ENCODE measurements at places on chromosomes 6 and 20.

DNA sequence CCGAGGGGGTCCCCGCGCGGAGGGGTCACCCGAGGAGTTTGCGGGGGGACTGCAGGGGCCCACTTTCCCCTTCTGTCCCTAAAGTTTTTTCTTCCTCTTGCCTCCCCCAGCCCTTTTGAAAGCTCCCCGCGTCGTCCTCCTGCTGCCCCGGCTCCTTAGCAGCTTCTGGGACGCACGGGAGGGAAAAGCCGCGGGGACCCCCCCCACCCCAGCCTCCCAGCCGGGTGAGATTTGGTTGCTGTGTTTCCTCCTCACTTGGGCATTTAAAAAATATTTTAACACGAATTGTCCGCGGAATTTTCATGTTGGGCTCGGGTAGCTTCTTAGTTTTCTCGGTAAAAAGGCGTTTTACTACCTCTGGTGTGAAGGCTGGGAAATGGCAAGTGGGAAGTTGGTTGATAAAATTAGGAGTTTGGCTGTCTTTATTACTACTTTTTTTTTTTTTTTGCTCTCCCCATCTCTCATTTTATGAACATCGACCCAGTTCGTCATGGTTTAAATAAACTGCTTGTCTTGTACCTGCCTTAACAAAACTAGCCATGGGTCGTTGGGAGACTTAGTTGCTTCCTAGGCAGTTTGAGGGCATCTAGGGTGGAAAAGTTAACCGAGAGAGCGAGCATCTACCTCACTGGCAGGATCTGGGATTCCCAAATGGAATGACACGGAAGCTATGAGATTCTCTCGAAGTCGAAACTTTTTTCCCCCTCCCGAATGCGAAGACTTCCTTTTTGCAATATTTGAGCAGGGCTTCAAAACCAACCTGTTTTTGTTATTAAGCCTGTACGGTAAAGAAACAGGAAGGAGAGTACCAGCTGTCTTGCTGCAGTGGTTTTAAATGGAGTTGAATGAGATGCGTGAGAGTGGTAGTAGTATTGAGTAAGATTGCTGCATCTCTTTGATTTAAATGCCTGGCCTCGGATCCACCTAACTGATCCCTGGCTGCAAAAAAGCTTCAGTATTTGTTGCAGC is 868 bp downstream of the NCOA3 start:
- DNase-seq = peak; percentile 35

DNA sequence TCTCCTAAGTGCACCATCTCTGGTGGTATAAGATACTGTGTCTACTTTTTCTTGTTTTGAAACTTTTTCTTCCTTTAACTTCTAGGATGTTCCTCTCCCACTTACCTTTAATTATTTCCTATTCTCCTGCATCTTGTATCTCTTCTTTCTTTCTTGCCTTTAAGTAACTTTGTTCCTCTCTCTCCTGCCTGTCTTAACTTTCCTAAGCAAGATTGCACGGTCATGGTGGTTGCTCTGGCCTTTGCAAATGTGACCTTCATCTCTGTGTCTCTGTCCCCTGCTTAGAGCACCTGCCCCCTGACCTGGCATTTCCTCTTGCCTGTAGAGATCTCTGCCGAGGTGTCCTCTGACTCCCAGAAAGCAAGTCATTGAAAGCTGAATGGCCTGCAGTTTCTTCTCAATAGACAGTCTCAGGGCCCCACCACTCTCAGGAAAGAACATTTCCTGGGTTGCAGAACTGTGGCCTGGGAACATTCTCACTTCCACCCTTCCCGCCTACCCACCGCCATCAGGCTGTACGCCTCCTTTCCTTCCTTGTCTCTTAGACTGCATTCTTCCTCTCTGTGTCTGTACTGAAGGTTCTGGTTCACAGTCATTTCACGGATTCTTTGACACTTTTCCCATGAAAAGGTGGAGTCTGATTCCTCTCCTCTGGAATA is 12.8 kb downstream of the ZDHHC14 start:
- no peak for DNase-seq

DNA sequence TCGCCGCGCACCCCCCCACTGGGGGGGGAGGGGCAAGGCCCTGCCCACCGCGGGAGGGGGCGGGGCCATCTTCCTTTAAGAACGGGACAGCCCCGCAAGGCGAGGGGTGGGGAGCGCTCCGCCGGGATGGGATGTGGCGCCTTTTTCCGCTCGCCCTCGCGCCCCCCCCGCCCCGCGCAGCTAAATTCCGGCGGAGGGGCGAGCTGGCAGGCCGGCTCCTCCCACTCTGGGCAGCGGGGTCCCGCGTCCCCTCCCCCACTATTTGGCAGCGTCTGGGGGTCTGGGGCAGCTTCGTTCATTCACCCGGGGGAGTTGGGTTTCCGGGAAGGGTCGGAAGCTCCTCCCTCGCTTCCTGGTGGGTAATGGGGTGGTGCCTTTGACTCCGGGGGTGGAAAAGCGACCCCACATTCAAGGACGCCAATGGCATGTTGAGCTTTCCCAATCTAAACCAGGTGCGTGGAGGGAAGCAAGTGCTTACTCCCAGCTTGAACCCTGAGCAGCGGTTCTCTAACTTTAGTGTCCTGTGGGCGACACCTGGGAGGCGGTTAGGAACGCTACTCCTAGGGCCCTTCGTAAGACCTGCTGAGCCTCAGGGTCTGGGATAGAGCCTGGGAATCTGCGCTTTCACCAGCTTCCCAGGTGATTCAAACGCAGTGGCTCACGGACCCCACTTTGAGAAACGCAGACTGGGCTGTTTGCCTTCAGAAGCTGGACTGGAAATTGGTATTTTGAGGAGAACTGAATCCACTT is 927 bp downstream of the ASXL1 start:
- DNase-seq = peak; percentile 69

DNA sequence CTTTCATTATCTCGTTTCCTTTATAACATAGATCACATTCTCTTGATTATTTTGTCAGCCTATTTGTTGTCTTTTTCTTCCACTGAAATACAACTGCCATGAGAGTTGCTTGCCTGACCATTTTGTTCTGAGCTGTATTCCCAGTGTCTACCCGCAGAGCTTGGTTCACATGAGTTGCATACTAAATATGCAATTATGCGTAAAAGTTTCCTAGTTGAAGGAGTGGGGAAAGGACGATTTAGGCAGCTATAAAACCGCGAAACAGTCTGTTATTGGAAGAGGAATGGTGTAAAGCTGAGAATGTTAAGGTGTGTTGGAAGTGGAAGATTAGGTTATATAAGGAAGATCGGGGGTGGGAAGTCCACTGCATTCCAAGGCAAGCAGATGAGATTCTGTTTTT is 8.8 kb downstream of the TBPL1 start:
- no peak for DNase-seq

DNA sequence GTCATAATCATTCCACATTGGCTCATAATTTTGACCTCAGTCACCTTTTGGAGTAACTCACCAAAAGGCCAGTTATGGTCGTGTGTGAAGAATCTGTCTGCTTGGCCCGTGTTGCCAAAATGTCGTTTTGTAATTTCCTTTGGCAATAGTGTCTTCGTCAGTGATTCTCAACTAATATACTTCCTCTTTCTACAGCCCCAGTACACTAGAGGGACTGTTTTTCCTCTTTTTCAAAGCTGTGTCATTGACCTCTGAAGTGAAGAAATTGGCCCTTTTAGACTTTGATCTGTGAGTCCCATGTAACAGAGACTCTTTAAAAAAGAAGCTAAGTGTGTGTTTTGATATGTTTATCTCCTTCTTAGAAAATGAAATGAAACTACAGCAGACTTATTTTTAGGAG is 5.2 kb downstream of the FOXO3 start:
- DNase-seq = peak; percentile 73

GRCh38 chr6:45658958-45659357 is 281.2 kb upstream of the SUPT3H start:
- DNase-seq = peak; percentile 55

- no peak for DNase-seq
These were observed 57.4 kb upstream of the EDN3 start for GRCh38 chr20:59242714-59243626.

- no peak for DNase-seq
These were observed 27.1 kb downstream of the PARD6B start for GRCh38 chr20:50758469-50758868.

DNA sequence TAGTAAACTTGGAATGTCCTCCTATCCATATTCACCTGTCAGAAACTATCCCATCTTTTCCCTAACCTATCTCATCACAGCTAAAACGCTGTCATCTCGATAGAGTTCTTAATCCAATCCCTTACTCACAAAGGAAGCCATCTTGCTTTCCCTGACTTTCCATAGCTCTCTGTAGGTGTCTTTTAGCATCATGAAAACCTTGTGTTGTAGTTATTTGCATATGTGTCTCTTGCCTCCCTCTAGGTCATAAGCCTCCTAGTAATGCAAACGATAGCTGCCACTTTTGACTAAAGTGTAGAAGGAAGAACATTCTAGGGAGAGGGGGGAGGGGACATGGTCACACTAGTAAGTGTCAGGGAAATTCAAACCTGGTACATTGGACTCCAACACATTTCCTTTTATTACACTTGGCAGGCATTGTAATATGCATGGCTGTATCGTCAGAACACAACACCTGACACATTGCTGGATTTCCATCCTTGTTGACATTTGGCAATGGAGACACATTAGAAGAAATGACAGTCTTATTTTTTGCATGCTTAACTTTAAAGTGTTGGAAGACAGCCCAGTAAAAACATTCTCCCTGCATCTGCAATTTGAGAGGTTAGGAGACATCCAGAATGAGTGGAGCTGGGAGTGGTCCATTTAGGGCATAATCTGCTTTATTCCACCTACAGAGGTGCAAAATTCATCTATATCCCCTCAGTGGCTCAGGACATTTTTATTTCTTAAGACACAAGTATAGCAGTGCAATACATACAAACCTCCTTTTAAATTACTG is 283.4 kb downstream of the HAO1 start:
- DNase-seq = no peak

GRCh38 chr6:3352678-3353077 is 93.9 kb downstream of the PSMG4 start:
- DNase-seq = no peak

DNA sequence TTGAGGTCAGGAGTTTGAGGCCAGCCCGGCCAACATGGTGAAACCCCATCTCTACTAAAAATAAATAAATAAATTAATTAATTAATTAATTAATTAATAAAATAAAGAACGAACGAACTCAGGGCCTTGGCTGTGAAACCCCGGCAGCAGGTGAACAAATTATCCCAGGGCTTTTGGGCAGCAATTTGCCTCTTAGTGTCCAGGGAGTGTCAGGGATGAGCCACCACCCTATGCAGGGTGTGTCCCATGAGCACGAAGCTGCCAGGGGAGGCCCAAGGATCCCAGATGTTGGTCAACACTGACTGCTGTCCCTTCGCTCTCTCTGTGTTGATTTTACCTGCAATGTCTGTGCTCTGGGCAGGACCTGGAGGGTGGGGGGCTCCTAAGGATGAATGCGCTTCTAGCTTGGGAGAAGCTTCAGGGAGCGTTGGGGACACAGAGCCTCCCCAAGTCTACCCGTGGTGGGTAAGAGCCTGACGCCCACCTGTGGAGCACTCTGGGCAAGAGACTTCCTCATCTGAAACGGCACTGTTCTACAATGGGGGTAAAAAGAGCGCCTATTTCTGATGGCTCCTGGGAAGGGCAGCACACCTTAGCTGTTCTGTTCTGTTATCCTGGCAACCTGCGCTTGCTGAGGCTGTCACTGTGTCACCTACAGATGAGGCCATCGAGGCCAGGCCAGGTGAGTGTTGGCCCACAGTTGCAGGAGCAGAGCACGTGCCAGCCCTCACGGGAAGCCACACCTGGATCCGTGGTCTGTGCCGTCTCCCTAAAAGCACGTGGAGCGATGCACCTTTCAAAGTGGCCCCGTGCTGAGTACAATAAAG is 125.5 kb upstream of the CDH4 start:
- no peak for DNase-seq

DNA sequence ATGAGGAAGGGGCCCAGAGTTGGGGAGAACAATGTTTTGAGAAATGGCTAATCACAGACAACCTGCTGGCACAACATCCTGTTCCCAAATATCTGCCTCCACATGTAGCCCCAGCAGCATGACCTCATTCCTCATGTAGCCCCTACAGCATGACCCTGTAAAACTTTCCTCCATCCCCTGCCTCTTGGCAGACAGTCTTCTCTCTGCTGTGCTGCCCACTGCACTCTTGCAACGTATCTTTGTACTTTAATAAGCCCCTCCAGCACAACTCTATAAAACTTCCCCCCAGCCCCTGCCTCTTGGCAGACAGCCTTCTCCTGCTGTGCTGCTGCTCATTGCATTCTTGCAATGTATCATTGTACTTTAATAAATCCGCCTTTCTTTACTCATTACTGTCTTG is 278.8 kb downstream of the HDGFL1 start:
- DNase-seq = no peak

DNA sequence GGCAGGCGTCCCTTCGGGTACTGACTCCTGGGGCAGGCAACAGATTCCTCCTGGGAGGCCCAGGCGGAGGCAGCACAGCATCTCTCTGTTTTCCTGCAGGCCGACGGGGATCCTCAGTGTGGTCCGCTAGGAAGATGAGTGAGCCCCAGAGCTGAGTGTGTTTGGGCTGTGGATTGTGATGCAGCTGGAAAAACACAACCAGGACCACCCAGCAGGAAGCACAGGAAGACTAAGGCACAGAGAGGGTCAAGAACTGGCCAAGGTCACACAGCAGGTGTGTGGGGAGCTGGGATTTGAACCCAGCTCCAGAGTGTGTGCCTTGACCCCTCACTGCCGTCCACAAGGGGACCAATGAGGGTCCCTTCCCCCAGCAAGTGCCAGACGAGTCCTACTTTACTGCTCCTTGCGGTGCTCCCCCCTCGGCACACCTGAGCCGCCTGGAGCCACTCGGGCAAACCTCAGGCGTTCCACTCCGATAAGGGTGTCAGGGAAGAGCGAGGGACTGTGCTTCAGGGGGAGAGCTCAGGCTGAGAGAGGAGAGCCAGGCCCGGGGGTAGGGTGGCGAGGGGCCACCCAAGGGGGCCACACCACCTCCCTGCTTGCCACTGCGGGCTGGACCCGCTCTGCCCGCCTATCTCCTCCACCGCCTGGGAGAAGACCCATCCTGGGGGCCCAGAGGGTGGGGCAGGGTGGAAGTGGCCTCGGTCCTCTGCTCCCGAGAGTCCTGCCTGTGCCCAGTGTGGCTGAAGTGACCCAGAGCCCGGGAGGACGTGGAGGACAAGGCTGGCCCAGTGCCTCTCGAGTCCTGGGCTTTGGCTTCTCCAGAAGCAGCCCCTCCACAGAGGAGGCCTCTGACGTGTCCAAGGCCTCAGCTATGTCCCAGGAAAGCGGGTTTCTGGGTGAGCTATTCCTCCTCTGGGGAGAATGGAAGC is 63.3 kb downstream of the YTHDF1 start:
- no peak for DNase-seq

- peak; percentile 35 for DNase-seq
These were observed 161.0 kb downstream of the ASCC3 start for GRCh38 chr6:100719883-100720682.

GRCh38 chr6:15346315-15346714 is 100.4 kb downstream of the JARID2 start:
- peak; percentile 48 for DNase-seq

- DNase-seq = peak; percentile 36
These were observed 437.6 kb downstream of the MAFB start for GRCh38 chr20:40251284-40251932.

- peak; percentile 21 for DNase-seq
These were observed 101.4 kb upstream of the PDE7B start for GRCh38 chr6:135750081-135750480.

- no peak for DNase-seq
These were observed 119.8 kb downstream of the HUS1B start for GRCh38 chr6:537114-537513.

- DNase-seq = peak; percentile 73
These were observed 474.4 kb upstream of the RNF217 start for GRCh38 chr6:124487623-124488431.
